ENCODE measurements at places on chromosomes 11 and 22. TPM values are rescaled to one million over a fixed set of nuclear protein-coding genes. Genes with fewer than 3 reads are reported as not detected.

GRCh38 chr11:87398931-87399330 lies 361.2 kb downstream of the TMEM135 start:
- DNase-seq = no peak

Gene TMPRSS4
- 10.1 TPM for total RNA-seq

- no peak for DNase-seq
Observed at GRCh38 chr11:79243422-79244210, 197.2 kb downstream of the TENM4 start.

GRCh38 chr22:19125474-19126308 lies 3.5 kb upstream of the DGCR2 start:
- DNase-seq = no peak

Gene MS4A6E
- not detected for total RNA-seq
